Right renal pelvis (tissue), 4 donors: ENCODE measurements at places on chromosomes 1 and 21. TPM values are rescaled to one million over a fixed set of nuclear protein-coding genes. Genes with fewer than 3 reads are reported as not detected.

Gene KCNJ10
- 32.6 TPM for polyA plus RNA-seq

GRCh38 chr1:116765962-116766361 lies 11.7 kb downstream of the CD2 start:
- no peak for DNase-seq

DNA sequence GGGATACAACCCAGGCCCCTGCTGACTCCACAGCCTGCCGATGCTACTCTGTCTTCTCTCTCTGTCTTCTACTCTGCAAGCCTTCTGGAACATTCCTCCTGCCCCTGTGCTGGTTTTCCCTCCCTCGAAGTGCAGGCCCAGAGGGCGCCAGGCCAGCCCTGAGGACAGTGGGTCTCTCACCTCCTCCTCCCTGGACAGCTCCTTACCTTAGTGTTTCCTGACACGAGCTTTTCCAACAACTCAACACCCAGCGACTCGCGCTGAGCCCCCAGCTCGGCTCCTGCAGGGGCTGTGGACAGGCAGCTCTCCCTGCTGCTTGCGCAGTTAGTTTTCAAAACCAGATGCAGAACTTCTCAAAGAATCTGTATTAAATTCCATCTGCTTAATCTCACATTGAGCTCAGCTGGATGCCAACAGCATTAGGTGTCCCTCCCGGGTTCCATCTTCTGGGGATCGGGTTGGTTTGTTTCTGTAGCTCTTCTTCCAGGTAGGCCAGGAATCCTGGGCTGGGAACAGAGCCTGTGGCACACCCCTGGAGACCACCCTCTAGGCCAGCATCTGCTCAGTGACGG lies 54.2 kb downstream of the PTPRU start:
- no peak for DNase-seq

Gene RUSC1
- polyA plus RNA-seq: 44.1 TPM

- DNase-seq: no peak
These were observed 70.6 kb downstream of the FGGY start for GRCh38 chr1:59367301-59368007.
